Activated naive CD8-positive, alpha-beta T cell treated with anti-CD3 and anti-CD28 coated beads for 36 hours (primary cell): ENCODE measurements at places on chromosomes 1 and 21.

GRCh38 chr21:25961042-25961441, 209.5 kb downstream of the APP start:
- no peak overlapping the region for H3K4me3 ChIP-seq
- H3K36me3 ChIP-seq = peaks cover 6% of the 10 kb centered on the region
- no peak overlapping the region for H3K27ac ChIP-seq
- DNase-seq = no peak
- no peaks in the 10 kb centered on the region for H3K4me1 ChIP-seq

DNA sequence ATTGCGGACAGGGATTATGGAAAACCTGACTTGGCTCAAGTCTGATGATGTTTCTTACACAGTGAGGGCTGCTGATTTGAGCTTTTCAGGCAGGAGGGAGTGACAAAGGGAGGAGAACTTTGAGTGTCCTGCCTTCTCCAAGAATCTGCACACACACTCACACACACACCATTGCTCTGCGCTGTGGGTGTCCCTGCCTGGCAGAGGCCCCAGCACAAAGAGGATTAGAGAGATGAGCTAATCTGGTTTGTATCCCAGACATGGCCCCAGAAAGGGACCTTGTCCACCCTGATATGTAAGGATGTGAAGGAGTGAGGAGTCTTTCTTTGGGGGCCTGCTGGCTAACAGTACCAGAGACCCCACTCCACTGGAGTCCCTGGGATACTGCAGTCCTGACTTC, 5.9 kb upstream of the WNT2B start:
- H3K4me3 ChIP-seq = no peak overlapping the region
- H3K27ac ChIP-seq = no peak overlapping the region
- DNase-seq = no peak
- no peaks in the 10 kb centered on the region for H3K36me3 ChIP-seq
- peaks cover 68% of the 10 kb centered on the region for H3K27me3 ChIP-seq

DNA sequence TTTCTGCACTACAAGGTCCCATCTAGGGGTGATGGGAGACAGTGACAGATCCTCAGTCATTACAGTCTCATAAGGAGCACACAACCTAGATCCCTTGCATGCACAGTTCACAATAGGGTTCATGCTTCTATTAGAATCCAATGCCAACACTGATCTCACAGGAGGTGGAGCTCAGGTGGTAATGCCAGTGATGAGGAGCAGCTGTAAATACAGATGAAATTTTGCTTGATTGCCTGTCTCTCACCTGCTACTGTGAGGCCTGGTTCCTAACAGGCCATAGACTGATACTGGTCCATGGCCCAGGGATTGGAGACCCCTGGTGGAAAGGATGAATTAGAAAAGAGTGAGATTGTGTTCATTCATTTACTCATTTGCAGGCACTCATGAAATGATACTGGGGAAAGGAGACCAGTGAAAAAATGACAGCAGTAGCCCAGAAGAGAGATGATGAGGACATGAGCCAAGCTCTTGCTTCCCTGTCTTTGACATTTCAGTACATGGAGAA, 251.6 kb upstream of the DUSP10 start:
- H3K4me1 ChIP-seq = peaks cover 35% of the 10 kb centered on the region
- H3K27ac ChIP-seq = peak overlapping the region; percentile 94
- H3K36me3 ChIP-seq = peaks cover 11% of the 10 kb centered on the region
- no peak for DNase-seq
- H3K4me3 ChIP-seq = no peak overlapping the region
- H3K27me3 ChIP-seq = no peaks in the 10 kb centered on the region

- peaks cover 3% of the 10 kb centered on the region for H3K4me1 ChIP-seq
- no peak overlapping the region for H3K4me3 ChIP-seq
- no peaks in the 10 kb centered on the region for H3K36me3 ChIP-seq
- no peaks in the 10 kb centered on the region for H3K27me3 ChIP-seq
Observed at GRCh38 chr1:156956333-156956732, 35.9 kb downstream of the LRRC71 start.

- H3K4me3 ChIP-seq = no peak overlapping the region
- H3K27me3 ChIP-seq = peaks cover 3% of the 10 kb centered on the region
- no peak overlapping the region for H3K27ac ChIP-seq
- DNase-seq = peak; percentile 42
- no peaks in the 10 kb centered on the region for H3K36me3 ChIP-seq
Observed at GRCh38 chr1:200905411-200906052, 10.8 kb downstream of the INAVA start.
